Fibroblast of villous mesenchyme (primary cell): ENCODE measurements at places on chromosomes 1 and 21. TPM values are rescaled to one million over a fixed set of nuclear protein-coding genes. Genes with fewer than 3 reads are reported as not detected.

DNA sequence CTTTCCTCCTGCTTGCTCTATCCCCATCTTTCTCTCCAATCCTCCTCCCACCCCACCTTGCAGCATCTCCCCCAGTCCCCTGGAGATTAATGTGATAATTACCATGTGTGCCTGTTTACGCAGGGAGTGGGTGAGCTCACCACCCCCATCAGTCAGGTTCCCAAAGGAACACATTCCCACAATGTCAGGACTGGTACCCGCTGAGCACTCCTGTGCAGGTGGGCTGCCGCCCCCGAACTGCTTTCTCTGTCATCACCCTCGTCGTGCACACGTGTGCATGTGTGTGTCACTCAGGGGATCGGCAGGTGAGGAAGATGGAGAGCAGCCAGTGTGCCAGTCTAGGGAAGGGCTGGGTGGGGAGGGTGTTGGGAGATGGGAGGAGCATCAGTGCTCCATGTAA lies 163.4 kb downstream of the CACNA1E start:
- DNase-seq = no peak

DNA sequence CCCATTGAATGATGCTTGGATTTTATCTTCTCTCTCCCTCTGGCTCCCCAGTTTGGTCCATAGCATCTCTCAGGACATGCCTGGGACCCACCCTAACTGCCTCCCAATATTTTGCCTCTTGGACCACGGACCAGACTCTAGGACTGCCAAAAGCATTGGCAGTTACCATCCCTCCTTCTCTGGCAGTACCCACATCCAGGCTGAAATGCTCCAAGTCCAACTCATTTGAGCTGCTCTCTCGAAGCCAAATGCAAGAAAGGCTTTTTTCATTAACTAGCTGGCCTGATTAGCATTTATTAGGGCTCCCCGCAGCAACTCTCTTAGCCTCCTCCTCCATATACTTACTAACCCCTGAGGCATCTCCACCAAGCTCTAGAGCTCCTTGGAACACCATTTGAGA lies 140.0 kb upstream of the GRIK3 start:
- DNase-seq = no peak

- DNase-seq = no peak
These were observed 58.0 kb downstream of the ACBD3 start for GRCh38 chr1:226128487-226129075.

GRCh38 chr1:50970931-50971582 lies 1.0 kb downstream of the CDKN2C start:
- DNase-seq = no peak

GRCh38 chr21:44582055-44582454 lies 1.7 kb upstream of the KRTAP10-5 start:
- no peak for DNase-seq

DNA sequence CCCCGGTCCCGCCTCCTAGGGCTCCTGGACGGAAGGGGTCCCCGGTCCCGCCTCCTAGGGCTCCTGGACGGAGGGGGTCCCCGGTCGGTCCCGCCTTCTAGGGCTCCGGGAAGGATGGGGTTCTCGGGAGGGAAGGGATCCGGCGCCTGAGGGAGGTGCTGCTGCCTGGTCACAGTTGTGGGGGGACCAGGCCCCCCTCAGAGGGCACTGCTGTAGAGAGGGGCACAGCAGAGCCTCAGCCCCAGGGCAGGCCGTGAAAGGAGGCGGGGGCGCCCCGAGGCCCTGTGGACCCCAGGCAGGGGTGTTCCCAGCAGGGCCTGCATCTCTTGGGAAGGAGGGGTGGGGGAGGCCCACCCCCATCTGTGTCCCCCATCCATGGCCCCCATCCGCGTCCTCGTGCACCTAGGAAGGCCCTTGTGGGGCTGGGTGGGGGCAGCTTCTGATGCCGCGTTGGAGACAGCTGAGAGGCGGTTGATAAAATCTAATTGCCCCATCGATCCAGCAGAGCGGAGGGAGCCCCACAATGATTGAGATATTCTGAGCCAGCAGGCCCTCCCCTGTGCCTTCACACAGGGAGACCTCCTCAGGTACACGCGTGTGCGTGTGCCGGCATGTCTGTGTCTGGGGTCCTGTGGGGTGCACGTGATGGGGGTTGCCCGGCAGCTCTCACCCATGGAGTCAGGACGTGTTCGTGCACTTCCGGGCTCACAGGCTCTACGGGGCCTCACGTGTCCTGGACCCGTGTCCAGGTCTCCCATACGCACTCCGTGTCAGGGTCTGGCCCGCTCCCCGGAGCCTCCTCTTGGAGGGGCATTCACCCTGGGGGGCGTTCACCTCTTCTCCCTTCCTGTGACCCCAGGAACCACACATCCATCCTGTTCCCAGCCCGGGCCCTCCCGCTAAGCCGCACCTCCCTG lies 12.9 kb downstream of the SAMD11 start:
- no peak for DNase-seq

DNA sequence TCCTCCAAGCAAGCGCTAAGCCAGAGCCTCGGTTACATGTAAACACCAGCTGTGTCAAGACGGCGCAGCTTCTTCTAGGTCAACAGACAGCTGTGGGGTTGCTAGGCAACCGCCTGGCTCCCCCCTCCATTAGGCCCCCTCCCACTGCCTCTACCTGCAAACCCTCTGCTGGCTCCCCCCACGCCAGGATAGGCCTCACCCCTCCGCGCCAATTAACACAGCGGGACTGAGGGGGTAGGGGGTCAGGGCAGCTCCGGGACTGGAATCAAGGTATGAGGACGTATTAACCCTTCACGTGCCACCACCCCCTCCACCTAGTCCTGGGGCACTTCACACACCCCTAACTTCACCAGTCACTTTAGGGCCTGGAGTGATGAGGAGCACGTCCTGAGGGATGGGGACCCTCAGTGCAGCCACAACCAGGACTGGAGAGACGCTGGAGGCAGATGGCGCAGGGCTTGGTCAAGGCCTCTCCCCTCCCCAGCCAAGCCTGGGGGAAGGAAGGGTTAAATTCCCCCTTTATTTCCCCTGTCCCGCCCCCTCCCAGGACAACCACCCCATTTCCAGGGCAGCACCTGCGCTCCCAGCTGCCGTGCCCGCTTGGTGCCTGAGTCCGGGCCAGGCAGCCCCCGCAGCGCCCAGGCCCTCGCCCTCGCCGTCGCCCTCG lies 37.4 kb upstream of the WASF2 start:
- peak; percentile 88 for DNase-seq

GRCh38 chr1:104092698-104093097 lies 343.0 kb downstream of the AMY1C start:
- no peak for DNase-seq

DNA sequence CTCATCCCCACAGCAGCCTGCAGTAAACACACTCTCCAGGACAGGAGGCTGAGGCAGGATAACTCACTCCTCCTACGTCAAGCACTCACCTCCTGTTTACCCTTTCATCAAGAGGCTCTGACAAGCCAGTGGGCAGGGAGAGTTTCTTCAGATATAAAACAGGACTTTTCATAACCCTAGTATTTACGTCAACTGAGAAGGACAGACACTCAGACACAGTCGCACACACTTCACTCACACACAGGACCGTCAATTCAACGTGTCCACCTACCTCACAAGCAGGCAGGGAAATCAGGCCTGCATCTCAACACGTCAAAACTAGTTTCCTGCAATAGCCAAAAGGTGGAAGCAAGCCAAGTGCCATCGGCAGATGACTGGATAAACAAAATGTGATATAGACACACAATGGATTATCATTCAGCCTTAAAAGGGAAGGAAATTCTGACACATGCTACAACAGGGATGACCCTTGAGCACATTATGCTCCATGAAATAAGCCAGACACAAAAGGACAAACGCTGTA lies 48.6 kb downstream of the ITPKB start:
- DNase-seq = peak; percentile 63

DNA sequence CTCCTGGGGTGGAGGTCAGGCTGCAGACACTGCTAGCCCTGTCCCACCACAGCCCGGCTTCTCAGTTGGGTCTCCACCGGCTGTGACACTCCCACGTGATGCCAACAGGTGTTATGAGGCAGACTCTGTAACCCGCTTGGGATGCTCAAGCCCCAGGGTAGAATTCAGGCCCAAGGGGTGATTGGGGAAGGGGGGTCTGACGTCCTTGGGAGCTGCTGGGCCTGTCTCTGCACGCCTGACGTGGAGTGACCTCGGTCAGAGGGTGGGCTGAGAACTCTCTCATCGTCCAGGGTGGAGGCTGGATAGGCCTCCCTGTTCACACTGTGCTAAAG lies 7.7 kb upstream of the HES5 start:
- no peak for DNase-seq

GRCh38 chr1:114000406-114000805 lies 21.1 kb downstream of the OLFML3 start:
- no peak for DNase-seq

DNA sequence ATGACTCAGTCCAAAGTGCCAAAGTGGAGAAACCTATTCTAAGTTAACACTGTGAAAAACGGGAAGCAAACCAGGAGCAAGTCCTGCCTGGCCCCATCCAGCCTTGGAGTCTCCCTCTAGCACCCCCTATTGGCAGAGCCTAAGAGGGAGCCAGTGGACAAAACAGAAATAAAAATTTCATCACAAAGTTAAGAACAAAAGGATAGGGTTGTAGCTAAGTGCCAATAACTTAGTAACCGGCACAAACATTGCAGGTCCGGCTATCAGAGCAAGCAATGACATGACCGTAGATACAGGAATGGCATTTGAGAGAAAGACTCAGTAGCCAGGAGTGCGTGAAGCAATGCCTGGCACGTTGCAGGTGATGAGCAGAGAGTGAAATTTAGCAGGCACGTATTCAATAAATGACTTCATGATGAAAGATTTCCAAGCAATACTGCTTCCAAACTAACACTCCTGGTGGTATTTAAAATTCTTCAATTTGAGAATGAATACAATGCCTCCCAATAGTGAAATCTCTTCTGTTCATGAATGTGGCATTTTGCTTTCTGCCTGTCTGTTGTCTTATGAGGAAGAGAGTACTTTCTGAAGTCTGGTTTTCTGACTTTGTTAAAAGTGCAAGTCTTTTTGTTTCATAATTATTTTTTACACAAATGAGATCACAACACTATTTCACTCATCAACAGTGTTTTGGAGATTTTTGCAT lies 391.0 kb downstream of the OMA1 start:
- no peak for DNase-seq

DNA sequence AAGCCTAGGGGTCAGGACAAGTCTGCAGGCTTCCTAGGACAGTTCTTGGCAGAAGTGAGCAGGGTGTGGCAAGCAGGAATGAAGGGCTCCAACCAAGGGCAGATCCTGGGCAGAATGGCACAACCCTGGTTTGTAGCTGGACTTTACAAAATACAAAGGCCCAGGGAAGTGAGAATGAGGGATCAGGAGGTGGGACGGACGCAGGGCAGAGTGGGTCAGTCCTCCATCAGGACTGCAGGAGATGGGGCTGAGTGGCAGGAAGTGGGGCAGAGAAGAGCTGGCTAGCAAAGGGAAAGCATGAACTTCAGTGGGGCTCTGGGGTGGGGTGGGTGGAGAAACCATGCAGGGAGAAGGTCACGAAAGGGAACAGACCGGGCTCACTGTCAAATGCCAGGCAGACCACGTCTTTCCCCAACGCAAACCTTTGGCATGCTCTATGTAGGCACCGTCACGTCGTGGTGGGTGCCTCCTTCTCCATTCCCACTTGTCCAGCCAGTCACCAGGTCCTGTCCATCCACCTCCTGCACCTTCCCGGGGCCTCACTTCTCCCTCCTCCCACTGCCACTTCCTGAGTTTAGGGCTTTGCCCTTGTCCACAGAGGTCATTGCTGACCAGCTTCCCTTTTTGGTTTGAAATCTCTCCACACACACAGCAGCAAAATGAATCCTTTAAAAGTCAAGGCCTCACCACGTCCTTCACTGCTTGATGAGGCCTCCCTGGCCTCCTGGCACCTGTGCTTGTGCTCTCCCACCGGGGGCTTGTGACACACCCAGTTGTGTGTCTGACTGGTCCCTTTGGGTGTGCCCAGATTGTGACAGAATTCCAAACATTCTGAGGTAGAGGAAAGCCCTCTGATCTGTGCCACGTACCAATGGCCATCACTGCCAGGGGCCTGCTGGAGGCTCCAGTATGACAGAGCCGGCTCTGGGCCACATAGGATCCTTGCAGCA lies 8.7 kb upstream of the CLDN19 start:
- no peak for DNase-seq

DNA sequence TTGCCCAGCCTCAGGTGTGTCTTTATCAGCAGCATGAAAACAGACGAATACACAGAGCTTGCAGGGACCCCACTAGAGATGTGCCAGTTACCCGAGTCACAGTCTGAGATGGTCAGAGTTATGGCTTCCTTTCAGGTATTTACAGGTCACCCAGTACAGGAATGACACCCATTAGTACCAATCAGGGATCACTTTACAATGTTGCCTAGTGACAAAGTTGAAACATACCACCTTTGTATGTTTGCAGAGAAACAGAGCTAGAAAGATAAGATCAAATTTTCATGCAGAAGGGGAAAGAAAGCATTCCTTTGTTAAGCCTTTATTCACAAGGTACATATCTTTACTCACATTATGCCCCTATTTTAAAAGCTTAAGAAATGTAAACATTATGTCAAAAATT lies 137.6 kb downstream of the RGS7 start:
- no peak for DNase-seq

- no peak for DNase-seq
These were observed 48.1 kb downstream of the CDC14A start for GRCh38 chr1:100400404-100400803.

GRCh38 chr1:159854116-159854692 lies 8.3 kb downstream of the VSIG8 start:
- DNase-seq = peak; percentile 56

DNA sequence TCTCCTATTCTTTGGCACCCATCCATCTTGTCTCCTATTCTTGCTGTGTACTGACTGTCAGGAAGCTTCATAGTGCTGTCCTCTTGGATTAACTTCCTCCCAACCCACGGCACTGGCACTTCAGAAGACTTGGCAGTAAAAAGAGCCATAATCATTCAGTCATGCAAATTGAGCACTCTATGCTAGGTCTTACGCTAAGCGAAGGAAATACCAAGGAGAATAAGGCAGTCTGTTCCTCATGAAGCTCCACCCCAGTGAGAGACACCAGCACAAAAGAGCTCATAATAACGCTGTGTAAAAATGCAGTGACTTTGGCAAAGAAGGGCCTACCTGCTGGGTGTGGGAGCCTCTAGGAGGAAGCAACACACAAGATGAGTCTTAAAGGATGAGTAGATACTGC lies 67.1 kb downstream of the GFI1 start:
- DNase-seq = no peak

PLA2G2F gene
- not detected in 2 replicates for total RNA-seq

OR6N1 gene
- total RNA-seq = not detected in 2 replicates

SPRR5 gene
- total RNA-seq = not detected in 2 replicates

ZSWIM5 gene
- total RNA-seq = 0.43 and 2.3 TPM in 2 replicates

LPGAT1 gene
- 59.9 and 73.4 TPM in 2 replicates for total RNA-seq
